ENCODE measurements at places on chromosomes 1 and 21.

DNA sequence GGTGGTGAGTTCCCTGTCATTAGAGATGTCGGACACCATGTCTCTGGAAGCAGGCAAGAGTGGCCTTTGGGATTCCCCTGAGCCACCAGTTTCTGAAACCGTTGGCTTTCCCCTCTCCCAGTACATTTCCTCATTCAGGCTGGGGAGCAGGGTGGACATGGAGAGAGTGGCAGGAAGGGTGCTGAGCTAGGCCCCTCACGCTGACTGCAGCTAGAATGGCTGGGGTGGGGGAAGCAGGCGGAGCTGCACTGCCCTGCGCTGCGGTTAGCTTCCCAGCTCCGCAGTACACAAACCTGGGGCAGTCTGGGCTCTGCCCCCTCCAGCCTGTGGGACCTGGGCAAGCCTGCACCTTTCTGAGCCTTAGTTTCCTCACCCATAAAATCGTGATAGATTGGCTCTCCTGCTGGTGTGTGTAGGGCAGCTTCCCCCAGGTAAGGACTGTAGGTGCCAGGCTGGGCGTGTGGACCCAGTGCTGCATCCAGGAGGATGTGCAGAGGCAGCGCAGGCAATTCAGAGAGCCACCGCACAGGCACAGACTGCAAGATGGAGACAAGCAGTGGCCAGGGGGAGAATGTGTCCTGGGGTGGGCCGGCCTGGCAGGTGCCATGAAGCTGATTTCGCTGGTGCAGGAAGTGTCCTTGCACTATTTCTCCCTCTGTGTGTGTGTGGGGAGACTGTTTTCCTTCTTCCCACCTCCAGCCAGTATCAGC, 3.0 kb downstream of the PLA2G2F start:
- DNase-seq, result no peak

DNA sequence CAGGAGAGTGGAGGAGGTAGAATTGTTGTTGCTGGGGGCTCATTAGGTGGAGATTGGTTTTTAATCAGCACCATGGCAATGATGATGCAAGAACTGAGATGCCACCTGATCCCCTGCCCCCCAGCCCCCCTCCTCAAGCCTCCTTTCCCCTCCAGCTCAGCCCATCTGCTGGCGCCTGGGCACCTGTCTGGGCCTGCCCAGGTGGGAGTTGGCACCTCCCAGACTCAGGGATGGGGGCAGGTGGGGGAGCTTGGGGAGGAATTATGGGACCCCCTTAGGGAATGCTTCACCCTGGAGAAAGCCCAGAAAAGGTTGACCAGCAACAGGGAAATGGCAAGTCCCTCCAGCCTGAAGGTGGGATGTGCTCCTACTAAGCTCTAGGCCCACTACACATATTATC, 1.5 kb upstream of the NHLH1 start:
- no peak for DNase-seq

GRCh38 chr21:45391743-45392572, 13.0 kb upstream of the COL18A1 start:
- no peak for DNase-seq

DNA sequence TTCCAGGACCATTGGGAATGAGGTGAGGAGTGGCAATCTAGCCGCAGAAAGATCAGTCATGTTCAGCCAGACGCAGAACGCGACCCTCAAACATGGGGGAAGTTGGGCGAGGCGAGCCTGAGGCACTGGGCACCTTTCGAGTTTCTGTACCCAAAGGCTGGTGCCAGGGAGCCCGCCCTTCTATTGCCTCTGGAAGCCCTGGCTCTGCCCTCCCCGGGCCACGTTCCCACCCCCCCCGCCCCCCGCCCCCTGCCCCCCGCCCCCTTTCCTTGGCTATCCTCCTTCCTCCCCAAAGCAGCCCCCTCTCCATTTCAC, 2.2 kb upstream of the ZBTB7B start:
- no peak for DNase-seq

DNA sequence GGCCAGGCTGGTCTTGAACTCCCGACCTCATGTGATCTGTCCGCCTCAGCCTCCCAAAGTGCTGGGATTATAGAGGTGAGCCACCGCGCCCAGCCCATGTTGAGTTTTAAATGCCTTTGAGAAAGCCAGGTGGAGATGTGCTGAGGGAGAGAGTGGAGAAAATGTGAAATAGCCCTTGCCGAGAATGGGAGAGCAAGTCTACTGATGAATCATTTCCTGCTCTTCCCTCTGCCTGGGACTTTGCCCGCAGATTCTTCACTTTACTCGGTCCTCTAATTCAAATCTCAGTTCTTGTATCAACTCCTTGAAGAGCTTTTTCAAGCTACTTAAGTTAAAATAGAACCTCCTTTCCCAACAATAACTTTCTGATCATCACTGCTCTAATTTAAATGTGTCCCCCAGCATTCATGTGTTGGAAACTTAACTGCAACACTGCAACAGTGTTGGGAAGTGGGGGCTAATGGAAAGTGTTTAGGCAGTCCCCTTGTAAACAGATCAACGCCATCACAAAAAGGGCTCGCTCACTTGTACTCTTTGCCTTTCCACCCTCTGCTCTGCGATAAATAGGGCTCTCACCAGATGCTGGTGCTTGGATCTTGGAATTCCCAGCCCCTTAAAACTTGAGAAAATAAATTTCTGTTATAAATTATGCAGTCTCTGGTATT, 27.8 kb downstream of the OSBPL9 start:
- peak; percentile 14 for DNase-seq

GRCh38 chr1:196193896-196194559, 414.2 kb downstream of the KCNT2 start:
- DNase-seq, result peak; percentile 7

- no peak for DNase-seq
Measured at GRCh38 chr1:101107496-101108110, 82.0 kb upstream of the DPH5 start.

DNA sequence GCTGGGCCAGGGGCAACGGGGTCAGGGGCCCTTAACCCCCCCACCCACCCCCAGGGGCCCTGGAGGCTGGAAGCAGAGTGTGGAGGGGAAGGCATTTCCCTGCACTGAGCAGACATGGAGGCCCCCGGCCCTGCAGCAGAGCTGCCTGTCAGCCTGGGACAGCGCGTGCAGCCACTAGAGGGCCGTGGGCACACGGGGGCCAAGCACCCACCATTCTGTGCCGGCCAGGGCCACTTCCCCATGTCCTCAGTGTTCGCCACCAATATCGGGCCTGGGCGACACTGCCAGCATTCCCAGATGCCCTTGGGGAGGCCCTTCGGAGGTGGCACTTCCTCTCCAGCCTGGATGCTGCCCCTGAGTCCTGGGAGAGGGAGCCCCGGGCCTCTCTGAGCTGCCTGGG, 23.2 kb upstream of the ARHGEF16 start:
- DNase-seq, result no peak

GRCh38 chr1:61641578-61642336, 83.2 kb downstream of the TM2D1 start:
- DNase-seq, result peak; percentile 70

- no peak for DNase-seq
Measured at GRCh38 chr21:41602531-41602930, 94.6 kb upstream of the TMPRSS2 start.

- DNase-seq, result no peak
Measured at GRCh38 chr1:147757015-147757990, 3.1 kb downstream of the GJA5 start.

DNA sequence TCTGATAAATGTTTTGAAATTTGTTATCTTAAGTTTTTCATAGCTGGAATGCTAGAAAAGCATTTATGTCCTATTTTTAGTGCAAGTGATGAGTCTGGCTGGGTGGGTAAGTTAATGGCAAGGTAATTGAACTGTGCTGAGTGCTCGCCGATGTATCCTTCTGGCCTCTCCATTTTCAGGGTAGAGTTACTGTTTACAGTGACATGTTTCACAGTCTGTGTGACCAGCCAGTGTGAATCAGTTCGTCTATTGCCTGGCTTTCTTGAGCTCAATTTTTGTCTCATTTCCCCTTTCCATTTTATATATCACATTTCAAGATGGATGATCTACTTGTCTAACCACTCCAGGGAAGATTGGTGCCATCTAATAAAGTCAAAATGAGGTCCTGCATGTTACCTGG, 44.1 kb downstream of the ITSN1 start:
- DNase-seq, result peak; percentile 53

DNA sequence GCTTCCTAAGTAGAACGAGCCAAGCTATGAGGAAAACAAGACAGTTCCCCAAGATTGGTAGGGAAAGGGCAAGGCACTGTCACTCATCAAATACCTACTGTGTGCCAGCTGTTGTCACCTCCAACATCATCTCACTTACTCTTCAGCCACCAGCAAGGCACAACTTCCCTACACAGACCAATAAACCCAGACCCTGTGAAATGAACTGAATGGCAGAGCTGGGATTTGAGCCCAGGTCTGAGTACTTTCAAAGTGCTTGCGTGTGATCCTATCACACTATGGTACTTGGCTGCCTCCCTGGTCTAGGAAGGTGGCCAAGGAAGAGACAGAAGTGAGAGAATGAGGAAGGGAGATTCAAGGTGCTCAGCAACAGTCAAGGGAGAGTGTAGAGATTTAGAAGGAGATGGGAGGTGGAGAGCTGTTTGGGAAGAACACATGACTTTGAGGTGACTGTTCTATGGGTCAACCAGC, 16.7 kb upstream of the TRIM63 start:
- no peak for DNase-seq

DNA sequence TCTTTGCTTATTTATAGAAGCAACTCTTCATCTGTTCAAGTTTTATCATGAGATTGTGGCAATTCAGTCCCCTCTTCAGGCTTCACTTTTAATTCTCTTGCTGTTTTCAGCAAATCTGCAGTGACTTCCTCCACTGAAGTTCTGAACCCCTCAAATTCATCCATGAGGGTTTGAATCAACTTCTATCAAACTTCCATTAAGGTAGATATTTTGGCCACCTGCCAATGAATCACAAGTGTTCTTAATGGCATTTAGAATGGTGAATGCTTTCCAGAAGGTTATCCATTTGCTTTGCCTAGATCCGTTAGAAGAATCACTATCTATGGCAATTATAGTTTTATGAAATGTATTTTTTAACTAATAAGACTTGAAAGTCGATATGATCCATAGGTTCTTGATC, 946.7 kb upstream of the B3GALT2 start:
- DNase-seq, result no peak

- no peak for DNase-seq
Measured at GRCh38 chr1:44114098-44114497, 4.5 kb upstream of the KLF17 start.

- DNase-seq, result no peak
Measured at GRCh38 chr1:23466423-23466989, 17.5 kb downstream of the ASAP3 start.

DNA sequence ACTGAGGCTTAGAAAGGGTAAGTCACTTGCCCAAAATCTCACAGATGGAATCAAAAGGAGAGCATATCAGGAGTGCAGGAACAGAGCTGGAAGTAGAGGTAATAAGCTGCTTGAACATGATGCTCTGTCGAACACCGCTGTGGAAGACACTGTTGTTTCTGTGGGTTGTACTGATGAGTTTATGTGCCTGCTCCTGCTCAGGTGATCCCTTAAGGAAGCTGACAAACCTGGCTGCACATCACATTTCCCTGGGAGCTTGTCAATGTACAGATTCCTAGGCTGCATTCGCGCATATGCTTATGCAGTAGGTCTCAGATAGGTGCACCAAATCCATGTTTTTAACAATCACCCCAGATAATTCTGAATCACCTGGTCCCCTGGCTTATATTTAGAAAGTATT, 79.7 kb downstream of the ZNF326 start:
- DNase-seq, result no peak

DNA sequence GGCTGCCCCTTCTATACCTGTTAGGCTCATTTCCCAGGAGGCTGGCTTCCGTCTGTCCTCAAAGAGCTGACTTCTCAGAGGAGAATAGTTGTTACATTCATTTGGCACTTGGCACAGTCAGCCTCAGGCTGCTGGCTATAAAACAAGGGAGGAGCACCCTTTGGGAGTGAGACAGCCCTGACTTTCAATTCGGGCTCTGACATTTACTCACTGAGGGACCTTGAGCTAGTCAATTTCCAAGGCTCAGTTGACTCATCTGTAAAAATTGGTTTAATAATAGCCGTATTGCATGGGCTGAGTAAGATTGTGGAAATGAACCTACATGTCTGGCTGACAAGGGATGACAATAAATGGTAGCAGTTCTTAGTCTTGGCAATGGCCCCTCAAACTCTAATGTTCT, 13.7 kb downstream of the ALX3 start:
- DNase-seq, result no peak

DNA sequence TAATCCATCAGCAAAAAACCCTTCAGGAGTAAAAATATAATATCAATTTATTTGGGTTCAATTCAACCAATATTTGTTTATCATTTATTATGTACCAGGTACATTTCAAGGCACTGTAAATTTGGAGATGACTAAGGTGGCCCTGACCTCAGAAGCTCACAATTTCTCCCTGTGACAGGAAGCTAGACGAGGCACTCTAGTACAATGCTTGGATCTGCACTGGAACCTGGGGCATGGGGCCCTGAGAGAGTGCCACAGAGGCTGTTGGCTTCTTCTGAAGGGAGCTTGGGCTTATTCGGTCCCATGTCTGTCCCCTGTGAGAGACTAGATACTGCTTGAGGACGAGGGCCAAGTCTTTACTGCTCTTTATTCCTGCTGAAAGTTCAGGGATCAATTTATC, 31.5 kb downstream of the RHOU start:
- no peak for DNase-seq

Measured in suppressor macrophage treated with lipopolysaccharide for 4 hours (primary cell).